ENCODE measurements at places on chromosomes 7 and 10.

GRCh38 chr10:93216341-93216985, 142.8 kb downstream of the CYP26A1 start:
- no peak for DNase-seq

- no peak for DNase-seq
Observed at GRCh38 chr7:157389951-157390730, 53.3 kb downstream of the DNAJB6 start.

DNA sequence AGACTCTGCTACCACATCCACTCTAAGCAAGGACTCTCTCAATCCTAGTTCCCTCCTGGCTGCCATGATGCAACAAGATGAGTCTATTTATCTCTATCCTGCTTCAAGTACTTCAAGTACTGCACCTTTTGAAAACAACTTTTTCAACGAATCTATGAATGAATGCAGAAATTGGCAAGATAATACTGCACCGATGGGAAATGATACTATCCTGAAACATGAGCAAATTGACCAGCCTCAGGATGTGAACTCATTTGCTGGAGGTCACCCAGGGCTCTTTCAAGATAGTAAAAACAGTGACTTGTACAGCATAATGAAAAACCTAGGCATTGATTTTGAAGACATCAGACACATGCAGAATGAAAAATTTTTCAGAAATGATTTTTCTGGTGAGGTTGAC, 40.7 kb downstream of the AHR start:
- no peak for DNase-seq

DNA sequence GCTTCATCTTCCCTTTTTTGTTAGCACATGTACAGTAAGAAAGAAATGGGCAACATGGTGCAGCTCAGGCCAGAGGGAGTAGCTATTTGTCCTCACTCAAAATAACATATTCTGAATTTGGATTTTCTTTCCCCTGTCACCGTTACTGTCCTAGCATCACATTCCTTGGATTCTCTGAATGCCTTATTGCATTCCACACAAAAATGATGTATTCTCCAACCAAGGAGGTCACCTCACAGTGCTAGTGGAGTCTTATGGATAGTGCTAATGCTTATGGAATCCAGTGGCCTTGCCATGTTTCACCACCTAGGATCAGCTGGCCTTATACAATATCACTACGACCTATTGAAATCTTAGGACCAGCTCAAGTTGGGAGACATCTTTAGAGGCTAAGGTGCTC, 7.2 kb downstream of the PRSS58 start:
- DNase-seq, result no peak

GRCh38 chr10:35819736-35820135, 177.6 kb upstream of the FZD8 start:
- no peak for DNase-seq

DNA sequence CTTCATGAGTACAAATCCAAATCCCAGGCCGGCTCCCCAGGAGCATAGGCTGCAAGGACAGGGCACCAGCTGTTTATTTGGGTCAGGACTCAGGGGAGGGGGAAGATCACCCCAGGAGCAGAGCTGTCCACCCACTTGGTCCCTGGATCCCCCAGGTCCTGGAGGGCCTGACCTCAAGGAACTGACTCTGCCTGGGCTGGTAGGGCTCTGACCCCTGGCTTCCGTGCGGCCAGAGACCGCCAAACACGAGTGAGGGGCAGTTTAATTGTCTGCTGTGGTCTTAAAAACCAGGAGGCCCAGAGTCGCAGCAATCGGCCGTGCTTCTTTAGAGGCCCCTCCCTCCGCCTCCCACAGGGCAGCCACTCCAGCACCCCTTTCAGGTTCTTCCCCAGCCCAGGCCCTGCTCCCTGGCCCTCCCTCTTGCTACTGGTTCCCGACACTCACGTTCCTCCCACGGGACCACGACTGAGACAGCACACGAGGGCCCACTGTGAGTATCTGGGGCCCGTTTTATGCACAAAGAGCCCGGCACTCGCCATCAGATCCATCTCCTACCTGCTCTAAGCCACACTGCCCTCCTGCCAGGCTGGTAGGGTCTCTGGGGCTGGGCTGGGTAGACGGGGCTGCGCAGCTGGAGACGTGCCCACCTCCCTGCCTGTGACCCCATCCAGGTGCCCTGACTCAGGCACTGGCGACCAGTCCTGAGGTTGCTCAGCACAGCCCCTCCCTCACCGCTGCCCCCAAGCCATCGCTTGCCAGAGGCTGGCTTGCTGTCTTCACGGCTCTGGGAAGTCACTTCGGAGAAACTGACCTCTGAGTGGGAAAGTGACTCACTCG, 30.0 kb upstream of the CFAP46 start:
- no peak for DNase-seq

DNA sequence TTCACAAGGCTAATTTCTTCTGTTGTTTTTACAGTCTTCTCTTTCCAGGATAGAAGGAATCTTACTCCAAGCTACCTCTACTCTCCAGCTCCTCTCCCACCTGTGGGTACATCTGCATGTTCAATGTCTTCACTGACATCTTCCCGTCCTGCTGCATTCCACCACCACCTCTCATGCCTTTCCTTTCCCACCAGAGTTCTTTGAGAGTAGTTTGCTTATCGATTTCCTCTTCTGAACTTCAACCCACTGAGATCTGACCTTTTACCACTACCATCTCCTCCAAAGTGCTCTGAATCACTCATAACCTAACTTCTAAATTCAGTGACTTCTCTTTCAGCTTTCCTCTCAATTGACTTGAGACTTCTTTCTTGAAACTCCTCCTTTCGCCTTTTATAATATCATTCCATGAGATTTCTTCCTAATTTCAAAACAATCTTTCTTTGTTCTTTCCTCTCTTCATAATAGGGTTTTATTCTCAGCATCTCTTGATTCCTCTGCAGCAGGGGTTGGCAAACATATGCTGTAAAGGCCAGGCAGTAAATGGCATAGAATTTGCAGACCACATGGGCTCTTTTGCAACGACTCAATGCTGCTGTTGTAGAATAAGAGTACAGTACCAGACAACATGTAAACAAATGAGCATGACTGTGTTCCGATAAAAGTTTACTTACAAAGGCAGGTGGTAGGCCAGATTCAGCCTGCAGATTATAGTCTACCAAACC, 22.1 kb downstream of the ACSL5 start:
- no peak for DNase-seq
